ENCODE measurements at places on chromosomes 2 and 18.

DNA sequence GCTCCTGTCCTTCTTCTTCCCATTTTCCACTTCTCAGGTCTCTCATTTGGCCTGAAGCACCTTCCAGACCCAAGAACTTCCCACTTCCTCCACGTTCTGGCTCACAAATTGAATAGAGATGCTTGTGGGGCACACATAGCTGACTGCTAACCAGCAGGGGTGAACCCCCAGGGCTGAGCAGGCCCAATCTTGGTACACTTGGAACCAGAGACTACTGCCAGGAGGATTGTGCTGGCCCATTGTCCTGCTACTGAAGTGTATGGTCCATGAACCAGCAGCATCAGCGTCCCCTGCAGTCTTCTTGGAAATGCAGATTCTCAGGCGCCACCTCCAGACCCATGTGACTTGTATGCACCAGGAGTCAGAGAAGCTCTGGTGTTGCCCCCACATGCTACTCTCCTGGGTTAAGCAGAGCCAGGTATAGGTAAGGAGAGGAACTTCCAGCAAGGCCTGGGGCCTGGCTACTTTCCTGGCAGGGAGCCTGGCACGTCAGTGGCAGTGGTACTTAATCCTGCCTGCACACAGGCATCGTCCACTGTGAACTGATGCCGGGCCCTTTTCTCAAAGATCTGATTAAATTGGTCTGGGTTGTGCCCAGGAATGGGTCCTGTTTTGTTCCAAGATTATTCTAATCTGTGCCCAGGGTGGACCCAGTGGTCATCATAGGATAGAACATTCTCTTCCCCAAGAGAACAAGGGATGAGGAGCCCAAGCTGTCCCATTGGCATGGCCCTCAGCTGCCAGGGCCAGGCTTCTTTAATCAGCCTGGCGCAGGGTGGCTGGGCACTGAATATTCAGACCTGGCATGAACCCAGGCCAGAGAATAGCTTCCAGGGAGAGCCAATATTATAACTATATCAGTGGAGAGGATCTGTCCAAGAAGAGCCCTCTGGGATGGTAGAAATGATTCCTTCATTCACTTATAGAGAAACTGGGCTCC, 248.7 kb downstream of the SOX11 start:
- no peak for DNase-seq

- DNase-seq = no peak
Observed at GRCh38 chr2:176709149-176709951, 440.1 kb downstream of the MTX2 start.

DNA sequence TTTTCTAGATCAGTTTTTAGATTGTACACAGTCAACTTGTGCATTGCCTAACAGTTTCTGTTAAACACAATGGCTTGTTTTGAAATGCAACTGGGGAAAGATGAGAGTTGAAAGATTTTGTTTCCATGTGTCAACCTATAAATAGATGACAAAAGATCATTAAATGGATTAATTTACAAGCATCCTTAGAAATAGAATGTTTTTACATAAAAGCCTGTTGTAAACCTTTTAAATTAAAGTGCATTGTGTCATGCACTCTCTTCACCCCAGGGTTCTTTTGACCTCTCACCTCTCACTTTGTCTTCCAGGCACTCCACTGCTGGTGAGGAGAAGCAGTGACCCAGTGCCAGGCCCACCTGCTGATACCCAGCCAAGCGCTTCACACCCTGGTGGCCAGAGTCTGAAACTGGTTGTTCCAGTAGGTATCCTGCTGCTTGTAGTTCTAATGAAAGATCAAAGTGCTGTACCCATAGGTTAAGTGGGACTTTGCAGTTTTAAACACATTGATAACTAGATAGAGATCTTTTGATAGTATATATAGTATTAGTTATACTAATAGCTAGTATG, 502.1 kb downstream of the PARD3B start:
- DNase-seq = no peak

DNA sequence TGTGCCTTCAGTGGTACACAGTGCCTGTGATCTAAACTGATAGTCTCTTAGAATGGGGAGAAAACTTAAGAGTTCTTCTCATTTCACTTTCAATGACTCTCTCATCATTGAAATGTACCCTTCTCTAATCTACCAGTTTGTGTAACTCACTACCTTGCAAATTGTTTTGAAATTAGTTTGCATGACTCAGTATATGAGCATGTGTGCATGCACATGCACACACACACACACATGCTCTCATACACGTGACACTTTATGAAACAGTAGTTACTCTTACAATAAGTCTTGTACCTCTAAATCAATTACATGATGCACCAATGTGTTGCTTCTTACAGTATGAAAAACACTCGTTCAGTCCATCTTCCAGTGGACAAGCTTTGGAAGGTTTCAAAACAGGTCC, 10.6 kb downstream of the LYPD6B start:
- DNase-seq = no peak

- no peak for DNase-seq
Observed at GRCh38 chr2:165624470-165624800, 154.9 kb downstream of the CSRNP3 start.

DNA sequence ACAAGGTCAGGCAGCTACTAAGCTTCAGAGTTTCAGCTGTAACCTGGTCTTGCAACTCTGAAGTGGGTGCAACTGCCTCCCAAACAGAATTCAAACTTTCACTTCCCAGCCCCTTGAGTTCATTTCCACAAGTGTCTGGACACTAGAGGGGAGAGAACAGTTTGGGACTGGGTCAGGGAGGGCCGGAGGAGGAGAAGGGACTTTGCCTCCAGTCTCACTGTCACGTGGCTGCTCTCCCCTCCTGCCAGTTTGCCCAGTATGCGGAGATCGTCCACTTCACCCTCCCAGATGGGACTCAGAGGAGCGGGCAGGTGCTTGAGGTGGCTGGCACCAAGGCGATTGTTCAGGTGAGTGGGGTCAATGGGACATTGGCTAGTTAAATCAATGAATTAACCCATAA, 20.6 kb upstream of the ANKRD53 start:
- no peak for DNase-seq

GRCh38 chr18:30675072-30675471, 367.5 kb downstream of the DSC3 start:
- no peak for DNase-seq
